B cell (primary cell): ENCODE measurements at places on chromosomes 12 and 14.

- no peak for DNase-seq
Measured at GRCh38 chr12:31431721-31432240, 105.8 kb upstream of the SINHCAF start.

GRCh38 chr12:132278401-132279183 lies 50.8 kb downstream of the GALNT9 start:
- no peak for DNase-seq

DNA sequence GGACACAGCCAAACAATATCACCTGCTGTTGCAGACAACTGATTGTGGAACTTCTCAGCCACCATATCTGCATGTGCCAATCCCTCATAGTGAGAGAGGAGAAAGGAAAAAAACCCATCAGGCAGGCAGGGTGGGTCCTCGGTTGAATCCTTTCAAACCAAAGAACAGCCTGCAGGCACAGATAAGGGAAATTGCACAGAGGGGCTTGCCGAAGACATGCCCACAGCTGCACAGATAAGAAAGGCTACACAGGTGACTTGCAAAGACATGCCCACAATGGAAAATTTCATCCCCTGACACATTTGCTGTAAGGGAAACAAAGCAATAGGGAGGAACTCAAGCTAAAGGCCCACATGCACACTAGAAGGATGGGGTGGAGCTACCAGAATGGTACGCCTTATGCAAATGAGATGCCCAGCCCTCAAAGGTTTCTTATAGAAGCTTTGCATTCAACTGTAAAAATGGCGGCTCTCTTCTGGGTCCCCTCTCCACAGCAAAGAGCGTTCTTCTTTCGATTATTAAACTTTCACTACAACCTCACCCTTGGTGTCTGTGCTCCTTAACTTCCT lies 170.0 kb upstream of the TMPO start:
- DNase-seq, result no peak

GRCh38 chr12:107349008-107349747 lies 255.8 kb upstream of the CRY1 start:
- no peak for DNase-seq

DNA sequence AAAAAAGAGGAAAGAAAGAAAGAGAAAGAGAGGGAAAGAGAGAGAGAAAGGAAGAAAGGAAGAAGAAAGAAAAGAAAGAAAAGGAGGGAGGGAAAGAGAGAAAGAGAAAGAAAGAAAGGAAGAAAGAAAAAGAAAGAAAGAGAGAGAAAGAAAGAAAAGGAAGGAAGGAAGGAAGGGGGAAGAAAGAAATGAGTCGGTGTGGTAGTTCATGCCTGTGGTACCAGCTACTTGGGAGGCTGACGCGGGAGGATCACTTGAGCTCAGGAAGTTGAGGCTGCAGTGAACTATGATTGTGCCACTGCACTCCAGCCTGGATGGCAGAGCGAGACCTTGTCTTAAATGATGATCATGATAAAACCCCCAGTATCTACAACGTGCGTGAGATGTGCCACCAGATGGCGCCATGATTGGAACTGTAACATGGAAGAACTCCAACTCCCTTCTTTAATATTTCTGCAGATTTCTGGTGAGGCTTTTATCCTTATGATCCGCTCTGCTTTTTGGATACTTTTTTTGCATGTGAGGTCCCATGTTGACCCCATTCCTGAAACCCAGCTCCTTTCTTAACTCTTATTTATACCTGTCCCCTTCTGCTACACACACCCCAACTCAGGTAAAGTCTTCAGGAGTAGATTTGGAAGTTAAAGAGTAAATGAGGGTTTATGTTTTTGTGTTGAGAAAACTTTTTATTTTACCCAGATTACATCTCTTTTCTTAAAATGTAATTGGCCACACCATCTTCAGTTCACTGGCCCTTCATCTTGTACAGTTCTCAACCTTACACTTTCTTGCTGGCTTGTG lies 25.6 kb downstream of the RNASE10 start:
- peak; percentile 78 for DNase-seq

DNA sequence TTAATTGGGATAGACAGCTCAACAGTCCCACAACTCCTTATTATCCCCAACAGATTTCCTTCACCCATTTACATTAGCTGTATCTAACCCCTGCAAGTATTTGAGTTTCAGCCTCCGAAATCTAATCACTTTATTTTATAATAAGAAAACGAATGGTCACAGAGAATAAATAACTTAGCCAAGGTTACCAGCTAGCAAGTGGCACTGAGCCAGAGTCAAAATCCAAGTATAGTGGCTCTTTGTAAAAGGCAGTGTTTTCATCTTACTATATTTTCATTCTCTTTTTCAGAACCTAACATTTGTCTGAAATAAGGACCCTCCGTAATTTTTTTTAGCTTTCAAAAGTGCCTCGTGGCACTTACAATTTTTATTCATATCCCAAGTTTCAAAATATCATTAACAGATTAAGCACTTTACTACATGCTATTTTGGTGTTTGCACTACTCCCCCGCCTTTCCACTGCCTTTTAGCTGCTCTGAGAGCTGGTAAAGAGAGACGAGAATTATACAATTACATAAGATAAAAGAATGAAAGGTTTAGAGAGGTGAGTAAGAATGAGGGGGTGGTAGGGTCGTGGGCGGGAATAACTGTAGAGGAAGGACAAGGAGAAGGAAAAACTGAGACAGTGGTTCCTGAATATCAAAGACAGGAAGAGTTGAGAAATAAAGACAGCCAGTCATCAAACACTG lies 3.7 kb upstream of the USP15 start:
- no peak for DNase-seq

- no peak for DNase-seq
Measured at GRCh38 chr14:95197551-95197950, 40.2 kb upstream of the DICER1 start.

- DNase-seq, result no peak
Measured at GRCh38 chr14:32336702-32337101, 7.6 kb downstream of the AKAP6 start.

DNA sequence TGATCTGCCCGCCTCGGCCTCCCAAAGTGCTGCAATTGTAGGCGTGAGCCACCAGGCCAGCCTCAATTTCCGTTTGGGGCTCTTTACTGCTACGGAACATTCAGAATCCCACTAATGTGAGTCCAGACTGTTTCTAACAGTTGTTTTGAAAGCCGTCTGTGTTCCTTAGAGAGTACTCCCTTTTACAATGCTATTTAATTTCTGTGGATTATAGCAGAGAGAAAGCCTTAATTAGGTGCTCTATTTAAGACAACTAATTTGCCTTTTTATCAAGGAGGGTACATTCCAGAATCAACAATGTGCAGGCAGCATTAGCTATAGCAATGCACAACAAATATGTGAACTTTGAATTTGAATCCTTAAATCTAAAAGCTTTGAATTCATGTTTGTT lies 2.8 kb upstream of the SAV1 start:
- no peak for DNase-seq

DNA sequence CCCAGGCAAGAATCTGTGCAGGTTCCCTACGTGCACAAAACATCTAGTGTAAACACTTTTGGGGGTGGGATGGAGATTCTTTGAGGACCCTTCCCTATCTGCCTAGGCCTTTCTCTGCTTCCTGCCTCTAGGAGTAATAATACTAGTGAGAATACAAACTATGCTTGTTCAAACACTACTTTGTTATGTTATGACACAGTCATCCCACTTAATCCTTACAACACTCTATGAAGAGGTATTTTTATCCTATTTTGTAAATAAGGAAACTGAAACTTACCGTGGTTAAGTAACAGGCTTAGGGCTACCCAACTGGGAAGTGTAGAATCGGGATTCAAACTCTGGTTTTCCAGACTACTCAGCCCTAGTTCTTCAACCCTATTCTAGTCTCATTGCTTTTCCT lies 96.5 kb downstream of the KCNA5 start:
- DNase-seq, result no peak

DNA sequence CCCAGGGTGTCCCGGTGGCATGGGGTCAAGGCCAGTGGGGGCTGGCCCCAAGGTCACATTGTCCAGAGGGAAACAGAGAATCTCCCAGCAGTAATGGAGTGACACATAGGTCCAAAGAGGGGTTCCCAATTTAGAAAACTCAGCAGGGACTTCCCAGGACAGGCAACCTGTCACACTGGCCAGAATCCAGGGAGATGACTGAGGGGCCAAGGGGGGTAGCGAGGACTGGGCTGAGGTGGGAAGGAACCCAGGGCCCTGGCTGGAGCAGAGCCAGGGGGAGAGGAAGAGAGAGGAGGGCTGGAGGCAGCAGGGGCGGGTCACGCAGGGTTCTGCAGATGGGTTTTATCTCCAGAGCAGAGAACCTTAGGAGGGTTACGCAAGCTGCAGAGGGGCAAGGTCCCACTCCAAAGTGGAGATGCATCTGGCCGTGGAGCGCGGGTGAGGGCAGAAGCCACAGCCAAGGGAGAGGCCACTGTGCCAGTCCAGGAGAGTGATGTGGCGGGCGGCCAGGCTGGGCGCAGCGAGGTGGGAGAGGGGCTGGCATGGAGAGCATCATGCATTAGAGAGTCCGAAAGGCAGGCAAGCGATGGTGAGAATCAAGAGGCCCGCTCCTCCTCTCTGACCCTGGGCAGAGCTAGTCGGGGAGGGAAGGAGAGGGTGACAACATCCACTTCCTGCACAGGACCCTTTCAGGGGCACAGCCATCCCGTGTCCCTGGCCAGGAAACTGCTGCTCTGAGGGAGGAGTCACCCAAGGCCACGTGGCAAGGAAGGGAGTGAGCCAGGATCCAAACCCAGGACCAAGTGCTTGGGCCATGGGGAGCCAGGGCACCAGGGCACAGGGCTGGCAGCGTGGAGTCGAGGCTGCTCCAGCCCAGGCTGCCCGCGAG lies 29.0 kb downstream of the NCOR2 start:
- DNase-seq, result no peak

GRCh38 chr12:103197725-103198388 lies 240.4 kb downstream of the ASCL1 start:
- DNase-seq, result no peak

DNA sequence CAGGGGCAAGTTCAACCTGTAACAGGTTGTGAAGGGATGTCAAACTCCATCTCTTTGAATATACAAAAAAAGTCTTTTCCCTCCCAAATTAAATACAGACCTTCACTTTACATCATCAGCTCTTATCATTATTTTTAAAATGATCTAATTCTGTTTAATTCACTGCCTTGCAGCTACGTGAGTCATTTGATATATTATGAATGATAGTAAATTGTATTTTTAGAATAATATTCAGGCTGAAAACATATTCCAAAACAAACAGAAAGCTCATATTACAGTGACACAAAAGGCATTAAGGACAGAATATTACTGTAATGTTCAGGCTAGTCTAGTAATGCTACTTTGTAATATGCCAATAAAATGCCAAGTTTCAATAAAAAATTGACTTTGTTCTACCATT lies 53.3 kb downstream of the BCAT1 start:
- no peak for DNase-seq

- no peak for DNase-seq
Measured at GRCh38 chr12:6115389-6115788, 9.1 kb downstream of the VWF start.

- DNase-seq, result no peak
Measured at GRCh38 chr12:51864833-51865670, 16.5 kb upstream of the FIGNL2 start.

GRCh38 chr12:125890971-125891370 lies 825.7 kb downstream of the AACS start:
- no peak for DNase-seq

DNA sequence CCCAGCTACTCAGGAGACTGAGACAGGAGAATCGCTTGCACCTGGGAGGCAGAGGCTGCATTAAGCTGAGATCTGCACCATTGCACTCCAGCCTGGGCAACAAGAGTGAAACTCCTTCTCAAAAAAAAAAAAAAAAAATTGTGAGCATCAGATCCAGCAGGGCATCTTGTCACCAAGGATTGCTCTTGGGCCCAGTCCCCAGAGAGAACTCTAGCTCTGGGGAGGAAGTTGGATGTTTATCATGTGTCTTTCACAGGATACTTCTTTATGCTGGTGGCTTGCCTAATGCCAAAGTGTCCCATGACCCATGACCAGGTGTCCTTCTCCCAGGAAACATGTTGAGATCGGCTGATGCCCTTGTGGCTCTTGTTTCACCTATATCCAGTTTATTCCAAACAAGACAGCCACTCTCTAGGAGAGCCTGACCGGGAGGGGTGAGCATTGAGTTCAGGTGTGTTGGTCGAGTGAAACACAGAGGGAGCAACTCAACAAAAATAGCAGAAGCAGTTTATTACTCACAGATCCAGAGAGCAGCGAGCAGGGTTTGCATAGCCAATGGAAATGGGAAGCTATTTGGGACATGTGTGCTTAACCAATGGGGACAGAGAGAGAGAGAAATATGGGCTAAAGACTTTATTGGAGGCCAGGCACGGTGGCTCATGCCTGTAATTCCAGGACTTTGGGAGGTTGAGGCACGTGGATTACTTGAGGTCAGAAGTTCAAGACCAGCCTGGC lies 6.6 kb upstream of the TCHP start:
- DNase-seq, result peak; percentile 32

- DNase-seq, result no peak
Measured at GRCh38 chr14:69050240-69051184, 71.4 kb upstream of the ACTN1 start.

DNA sequence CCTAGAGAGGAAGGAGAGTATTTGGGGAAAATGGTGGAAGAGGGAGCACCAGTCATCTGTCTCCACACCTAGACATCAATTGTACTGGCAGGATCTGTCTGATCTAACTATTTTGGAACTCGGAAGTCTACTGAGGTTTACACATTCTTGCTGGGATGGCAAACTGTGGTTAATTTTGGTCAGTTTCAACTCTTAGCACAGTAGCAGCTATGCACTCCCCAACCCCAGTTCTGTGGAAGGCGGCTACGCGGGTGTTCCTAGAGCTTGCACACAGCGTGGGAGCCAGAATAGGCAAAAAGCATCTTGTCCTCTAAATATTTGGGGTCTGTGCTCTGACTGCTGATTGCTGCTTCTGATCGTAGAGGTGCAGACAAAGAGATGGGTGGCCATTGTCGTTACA lies 33.8 kb downstream of the TECPR2 start:
- DNase-seq, result no peak

DNA sequence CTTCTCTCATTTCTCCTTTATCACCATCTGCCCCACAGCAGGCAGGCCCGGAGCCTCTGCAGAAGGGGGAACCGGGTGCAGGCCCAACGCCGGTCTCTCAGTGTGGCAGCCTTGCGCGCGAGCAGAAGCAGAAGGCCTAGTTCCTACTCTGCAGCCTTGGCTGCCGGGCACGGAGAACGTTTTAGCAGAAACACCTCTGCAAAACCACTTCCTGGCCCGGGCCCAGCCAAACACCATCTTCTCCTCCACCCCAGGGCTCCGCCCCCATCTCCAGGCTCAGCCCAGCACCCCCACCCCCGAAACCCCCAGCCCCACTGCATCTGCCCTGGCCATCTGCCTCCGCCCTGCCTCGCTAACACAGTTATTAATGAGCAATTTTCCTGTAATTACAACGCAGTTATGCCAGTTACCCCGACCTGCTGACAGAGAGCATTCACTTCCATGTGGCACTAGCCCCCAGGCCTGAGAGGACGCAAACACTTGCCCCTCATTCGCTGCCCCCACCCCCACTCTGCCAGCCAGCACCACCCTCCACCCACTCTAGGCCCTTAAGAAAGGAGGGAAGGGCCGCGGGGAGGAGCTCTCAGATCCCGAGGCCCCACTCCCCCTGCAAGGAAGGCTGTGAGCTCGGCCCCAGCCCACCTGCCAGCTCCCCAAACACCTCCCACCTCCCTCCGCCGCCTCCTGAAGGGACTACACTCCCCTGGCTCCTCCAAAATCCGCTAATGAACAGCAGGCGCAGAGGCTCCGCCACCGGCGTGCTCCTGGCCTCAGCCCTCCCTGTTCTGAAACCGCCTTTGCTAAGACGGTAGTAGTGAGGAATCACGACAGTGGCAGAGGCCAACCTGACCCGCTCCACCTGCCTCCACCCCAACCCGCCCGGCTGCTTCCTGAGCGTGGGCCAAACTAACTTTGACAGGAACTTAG lies 44.7 kb upstream of the FBRSL1 start:
- DNase-seq, result peak; percentile 89

- DNase-seq, result no peak
Measured at GRCh38 chr12:69676257-69677012, 22.7 kb downstream of the BEST3 start.
